Urinary bladder (tissue), 4 donors: ENCODE measurements at places on chromosomes 1 and 21.

DNA sequence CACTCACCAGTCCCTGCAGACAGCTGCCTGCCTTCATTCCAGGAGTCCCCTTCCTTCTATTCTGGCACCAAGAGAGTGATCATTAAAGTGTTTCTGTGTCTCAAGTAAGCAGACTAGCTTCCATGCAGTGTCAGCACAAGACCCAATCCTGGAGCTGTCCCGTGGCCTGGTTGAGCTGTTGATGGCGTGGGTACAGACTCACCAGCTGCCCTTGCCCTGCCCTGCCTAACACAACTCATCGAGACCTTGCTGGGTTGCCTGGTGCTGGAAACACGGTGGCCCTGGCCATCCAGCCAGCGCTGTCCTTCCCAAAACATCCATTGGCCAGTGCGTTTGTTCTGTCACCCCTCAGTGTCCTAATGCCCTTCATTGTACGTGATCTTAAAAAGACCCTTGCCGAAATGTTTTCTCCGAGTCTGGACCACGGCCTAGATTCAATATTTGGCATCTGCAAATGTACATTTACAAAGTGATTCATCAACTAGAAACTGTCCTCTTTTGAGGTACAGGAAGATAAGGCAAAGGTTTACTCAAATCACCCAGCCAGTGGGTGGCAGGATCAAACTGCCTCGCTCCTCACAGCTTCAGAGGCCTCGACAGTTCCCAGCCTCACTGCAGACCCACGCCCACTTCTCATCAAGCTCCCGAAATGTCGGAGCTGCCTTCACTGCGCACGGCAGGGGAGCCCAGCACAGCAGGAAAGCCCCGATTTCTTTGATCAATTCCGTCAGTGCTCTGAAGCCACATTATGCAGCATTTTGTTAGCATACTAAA is 494.2 kb downstream of the KIF26B start:
- no peak for DNase-seq

- no peak for DNase-seq
These were observed 34.6 kb downstream of the XCL2 start for GRCh38 chr1:168509210-168509609.

DNA sequence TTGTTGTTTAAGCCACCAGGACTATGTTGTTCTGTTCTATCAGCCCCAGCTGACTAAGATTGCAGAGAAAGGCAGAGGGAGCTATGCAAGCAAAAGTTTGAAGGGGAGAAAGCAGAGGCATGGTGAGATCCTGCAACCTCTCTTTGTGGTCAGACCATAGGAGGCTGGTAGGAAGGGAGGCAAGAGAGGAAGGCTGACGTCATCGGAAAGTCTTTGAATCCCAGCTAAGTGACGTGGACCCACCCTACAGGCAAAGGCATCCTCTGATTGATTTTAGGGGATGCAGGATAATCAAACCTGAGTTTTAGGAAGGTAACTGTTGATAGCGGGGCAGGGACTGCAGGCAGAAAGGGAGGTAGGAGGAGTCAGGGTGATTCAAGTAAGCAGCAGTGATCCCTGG is 23.3 kb upstream of the TNNI1 start:
- no peak for DNase-seq

- no peak for DNase-seq
These were observed 41.1 kb downstream of the MTR start for GRCh38 chr1:236836157-236836556.

DNA sequence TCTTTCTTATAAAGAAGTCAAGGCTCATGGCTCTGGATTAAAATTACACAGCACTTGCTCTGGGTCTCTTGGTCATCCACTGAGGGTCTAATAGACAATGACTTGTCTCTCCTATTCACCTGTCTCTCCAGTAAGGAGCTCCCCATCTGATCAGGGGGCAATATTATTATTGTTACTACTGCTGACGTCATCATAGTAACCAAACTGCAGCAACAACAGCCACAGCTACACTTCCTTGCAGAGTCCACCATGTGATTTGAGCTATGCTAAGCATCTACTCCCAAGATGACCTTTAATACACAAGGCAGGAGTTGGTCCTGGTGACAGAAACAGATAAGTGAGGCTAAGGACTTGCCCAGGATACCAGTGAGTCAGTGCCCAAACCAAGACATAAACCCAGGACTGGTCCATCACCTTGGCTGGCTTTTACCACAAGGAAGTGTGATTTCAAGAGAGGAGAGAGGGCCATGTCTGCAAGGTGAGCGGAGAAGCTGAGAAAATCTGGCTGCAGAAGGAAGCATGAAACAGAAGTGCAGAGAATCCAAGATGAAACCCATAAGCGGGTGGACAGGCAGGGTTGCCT is 602.5 kb downstream of the PTPRU start:
- no peak for DNase-seq

DNA sequence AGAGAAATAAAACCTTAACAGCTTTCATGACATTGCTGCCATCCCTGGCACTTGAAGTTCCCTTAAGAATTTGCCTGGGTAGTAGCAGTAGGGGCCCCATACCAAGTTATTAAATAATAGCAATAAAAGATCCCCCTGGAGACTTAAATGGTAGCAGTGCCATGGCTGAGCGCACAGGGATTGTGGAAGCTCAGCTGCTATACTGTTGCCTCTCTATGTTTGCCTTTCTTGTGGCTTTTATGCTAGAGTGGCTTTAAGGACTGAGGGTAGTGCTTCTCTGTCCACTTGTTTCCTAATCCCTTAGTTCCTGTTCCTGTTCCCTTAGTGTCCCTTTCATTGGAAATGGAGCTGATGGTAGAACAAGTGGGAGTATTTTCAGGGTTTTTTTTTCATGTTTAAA is 42.1 kb downstream of the NCF2 start:
- DNase-seq: no peak

DNA sequence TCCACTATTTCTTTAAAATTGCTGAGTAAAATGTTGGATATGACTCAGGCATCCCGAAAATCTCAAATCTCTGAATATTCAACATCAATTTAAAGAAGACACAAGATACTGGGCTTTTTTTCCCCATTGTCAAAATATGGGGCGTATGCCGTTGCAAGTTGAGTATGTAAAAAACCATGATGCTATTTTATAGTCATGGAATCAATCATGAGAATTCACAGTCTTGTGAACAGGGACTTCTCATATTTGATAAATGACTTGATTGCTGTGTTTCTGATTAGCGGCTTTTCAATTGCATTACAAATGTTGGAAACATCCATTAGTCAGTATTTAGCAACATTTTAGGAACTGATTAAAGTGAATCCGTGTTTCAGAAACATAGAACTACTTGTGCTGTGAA is 45.3 kb downstream of the SETD4 start:
- no peak for DNase-seq

- no peak for DNase-seq
These were observed 801.3 kb upstream of the ADGRL4 start for GRCh38 chr1:79807816-79808215.

- no peak for DNase-seq
These were observed 19.5 kb downstream of the DNAJC8 start for GRCh38 chr1:28213315-28213714.

DNA sequence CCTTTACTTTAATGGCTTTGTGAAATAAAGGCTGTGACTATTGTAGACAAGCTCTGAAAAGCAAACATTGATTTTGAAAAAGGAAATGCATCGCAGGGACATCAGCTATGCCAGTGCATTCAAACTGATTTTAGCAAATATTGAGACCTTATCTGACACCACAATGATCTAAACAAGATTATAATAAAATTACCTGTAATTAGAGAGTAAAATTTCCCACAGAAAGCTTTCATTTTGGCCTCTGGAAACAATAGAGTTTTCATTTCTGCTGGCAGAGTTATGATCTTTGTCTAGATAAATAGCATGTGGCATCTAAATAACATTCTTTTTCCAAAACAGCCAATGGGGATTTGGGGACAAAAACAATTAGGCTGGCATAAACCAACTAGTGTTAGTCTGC is 650.4 kb upstream of the PRMT6 start:
- no peak for DNase-seq

DNA sequence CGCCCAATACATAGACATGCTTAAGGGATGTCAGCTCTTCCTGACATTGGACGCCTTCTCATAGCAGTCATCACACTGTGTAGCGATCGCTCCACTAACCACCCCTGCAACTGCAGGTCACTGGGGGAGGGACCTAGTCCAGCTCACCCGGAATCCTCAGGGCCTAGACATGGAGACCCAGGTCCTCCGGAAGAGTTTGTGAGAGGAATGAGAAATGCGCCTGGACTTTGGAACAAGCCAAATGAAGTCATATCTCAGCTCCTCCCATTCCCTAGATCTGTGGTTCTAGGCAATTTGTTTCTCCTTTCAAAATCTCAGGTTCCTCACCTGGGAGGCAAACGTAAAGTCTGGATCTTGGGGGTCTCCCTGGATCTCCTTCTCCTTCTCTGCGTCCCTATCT is 253.3 kb downstream of the KAZN start:
- no peak for DNase-seq

DNA sequence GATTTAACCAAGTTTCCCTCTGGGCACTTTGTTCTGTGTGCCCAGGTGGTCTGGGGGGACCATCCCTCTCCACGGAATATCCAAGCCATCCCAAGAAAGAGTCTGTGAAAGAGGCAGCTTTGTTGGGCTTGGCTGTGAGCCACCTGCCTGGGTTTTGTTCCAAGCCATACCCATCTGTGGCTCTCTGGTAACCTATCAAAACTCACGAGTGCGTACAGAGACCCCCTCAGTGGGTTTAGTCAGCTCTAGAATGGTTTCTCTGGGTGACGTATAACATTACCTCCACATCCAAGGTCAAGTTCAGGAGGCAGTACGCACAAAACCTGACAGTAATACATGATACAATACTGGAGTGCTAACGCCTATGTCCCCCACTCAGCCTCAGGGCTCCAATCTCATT is 54.2 kb downstream of the DNTTIP2 start:
- DNase-seq: no peak

- no peak for DNase-seq
These were observed 3.6 kb downstream of the UTP11 start for GRCh38 chr1:38015978-38016725.

GRCh38 chr1:8089535-8090228 is 63.6 kb upstream of the ERRFI1 start:
- no peak for DNase-seq

GRCh38 chr1:9093091-9093490 is 23.7 kb upstream of the SLC2A5 start:
- DNase-seq: no peak

- DNase-seq: no peak
These were observed 7.0 kb downstream of the CLCN6 start for GRCh38 chr1:11813021-11813420.

- DNase-seq: no peak
These were observed 437.7 kb upstream of the OLFM3 start for GRCh38 chr1:102434421-102434820.

GRCh38 chr1:81443288-81443687 is 357.4 kb upstream of the ADGRL2 start:
- no peak for DNase-seq

GRCh38 chr1:54953846-54954245 is 26.6 kb upstream of the TMEM61 start:
- no peak for DNase-seq

- DNase-seq: no peak
These were observed 28.0 kb upstream of the DIPK1A start for GRCh38 chr1:92989253-92989652.

DNA sequence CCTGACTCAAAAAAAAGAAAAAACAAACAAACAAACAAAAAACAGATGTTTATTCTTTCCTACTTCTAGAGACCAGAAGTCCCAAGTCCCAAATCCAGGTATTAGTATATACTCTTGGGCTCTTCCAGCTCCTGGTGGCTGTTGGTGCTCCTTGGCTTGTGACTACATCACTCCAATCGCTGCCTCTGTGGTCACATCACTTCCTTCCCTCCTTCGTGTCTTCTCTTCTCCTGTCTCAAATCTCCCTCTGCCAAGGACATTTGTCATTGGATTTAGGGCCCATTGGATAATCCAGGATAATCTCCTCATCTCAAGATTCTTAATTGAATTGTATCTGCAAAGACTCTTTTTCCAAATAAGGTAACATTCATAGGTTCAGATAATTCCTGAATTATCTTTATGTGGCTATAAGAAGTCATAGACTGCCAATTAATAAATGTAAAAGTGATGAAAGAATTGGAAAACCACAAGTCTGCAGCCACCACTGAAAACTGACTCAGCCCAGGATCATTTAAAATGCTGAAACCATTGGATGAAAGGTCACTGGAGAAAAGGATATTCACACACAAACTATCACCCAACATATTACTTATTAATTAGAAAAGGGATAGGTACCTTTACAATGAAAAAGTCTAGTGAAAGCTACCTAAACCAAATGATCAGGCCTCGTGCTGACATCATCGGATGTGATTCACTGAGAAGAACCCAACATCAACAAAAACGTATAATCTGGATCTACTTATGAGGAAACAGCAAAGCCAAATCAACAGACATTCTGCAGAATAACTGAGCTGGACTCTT is 67.1 kb downstream of the ZNF281 start:
- no peak for DNase-seq

DNA sequence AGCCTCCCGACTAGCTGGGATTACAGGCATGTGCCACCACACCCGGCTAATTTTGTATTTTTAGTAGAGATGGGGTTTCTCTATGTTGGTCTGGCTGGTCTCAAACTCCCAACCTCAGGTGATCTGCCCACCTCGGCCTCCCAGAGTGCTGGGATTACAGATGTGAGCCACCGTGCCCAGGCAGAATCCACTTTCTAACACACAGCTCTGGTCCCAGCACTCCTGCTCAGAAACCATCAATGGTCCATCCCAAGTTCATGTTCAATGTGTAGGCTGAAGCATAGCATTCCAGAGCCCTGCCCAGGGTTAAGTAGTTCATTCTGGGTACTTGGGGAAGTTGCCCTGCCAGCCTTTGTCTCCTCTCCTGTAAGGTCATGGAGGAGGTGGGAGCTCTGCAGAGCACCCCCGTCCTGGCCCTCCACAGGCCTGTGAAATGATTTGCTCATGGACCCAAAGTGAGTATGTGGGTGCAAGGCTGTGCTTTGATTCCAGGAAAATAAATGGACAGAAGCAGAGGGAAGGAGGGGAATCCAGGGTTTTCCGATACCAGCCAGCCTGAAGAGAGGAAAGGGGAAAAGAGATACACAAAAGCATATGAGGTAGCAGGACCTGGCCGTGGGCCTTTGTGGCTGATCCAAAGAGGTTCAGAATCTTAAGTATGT is 55.2 kb downstream of the NENF start:
- DNase-seq: no peak

GRCh38 chr1:86687595-86687994 is 16.8 kb upstream of the SH3GLB1 start:
- DNase-seq: no peak

DNA sequence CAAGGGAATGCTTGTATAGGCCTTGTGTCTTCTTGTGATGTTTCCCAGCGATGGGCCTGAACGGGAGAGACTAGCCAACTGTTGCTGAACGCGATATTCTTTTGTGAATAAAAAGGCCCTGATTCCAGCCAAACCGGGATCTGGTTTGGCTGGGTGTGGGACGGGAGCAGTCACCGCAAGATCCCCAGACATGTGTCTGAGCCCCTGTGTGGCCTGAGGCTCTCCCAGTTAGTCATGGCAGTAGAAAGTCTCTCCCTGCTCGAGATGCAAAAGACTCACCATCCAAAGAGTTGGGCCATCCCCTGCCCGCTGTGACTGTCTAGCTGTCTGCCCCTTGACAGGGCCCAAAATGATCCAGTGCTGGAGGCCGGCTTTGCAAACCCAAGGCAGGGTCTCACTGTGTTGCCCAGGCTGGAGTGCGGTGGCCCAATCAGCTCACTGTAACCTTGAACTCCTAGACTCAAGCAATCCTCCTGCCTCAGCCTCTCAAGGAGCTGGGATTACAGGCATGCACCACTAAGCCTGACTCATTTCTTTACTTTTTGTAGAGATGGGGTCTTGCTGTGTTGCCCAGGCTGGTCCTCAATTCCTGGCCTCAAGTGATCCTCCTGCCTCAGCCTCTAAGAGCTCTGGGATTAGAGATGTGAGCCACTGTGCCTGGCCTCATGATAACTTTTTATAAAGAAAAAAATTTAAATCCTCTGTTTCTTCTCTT is 56.4 kb downstream of the KIF26B start:
- DNase-seq: no peak
